ENCODE measurements at places on chromosomes 7 and 10.
A peak's percentile ranks its signal among the peaks of the same experiment; 100 is the strongest.

DNA sequence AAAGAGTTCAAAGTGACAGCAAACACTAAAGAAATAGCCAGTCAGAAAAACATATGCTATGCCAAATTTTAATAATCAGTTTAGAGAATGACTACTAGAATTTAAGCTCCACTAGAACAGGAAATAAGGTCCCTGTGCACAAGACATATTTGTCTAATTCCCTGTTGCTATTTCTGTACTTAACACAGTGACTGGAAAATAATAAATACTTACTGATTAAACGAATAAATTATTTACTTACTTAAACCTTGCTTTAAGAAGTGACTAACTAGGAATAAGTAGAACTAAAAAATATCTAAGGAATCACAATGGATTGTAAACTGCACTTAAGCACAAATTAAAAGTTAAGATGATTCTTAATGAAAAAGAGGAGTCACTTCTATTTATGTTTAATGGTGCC is 22.3 kb downstream of the NPS start:
- DNase-seq, result no peak

DNA sequence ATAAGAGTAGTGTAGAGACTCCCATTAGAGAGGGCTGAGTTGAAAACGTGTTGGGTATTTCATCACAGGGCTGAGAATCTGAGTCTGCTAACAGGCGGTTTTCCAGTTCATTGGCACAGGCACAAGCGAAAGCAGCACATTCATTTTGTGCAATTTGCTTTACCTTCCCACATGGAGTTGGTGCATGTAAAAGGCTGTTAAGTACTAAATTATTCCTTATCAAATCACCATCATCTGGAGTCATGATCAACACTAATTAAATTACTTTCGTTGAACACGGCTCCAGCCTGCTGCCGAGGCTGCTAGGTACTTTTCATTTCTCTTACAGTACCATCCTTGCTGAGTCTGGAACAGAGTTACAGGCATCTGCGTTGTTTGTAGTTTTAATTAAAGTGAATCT is 43.8 kb downstream of the ETV1 start:
- no peak for DNase-seq

DNA sequence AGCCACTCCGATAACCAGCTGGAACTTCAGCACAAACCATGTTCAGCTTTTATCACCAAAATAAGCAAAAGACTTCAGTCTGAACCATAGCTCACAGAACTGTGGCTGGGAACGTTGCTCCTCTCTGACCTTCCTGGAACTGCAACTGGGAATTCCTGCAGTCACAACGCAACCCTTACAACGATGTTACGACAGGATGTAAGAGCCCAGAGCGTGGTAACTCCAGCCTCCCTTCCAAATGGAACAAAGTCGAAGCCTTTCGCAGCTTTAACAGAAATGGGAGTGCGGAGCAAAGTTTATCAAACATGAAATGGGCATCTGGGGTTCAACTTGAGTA is 162.6 kb downstream of the ADAM12 start:
- no peak for DNase-seq

- DNase-seq, result no peak
Measured at GRCh38 chr7:138837627-138838026, 39.6 kb upstream of the ATP6V0A4 start.

- no peak for DNase-seq
Measured at GRCh38 chr10:6699336-6699735, 119.3 kb upstream of the PRKCQ start.

DNA sequence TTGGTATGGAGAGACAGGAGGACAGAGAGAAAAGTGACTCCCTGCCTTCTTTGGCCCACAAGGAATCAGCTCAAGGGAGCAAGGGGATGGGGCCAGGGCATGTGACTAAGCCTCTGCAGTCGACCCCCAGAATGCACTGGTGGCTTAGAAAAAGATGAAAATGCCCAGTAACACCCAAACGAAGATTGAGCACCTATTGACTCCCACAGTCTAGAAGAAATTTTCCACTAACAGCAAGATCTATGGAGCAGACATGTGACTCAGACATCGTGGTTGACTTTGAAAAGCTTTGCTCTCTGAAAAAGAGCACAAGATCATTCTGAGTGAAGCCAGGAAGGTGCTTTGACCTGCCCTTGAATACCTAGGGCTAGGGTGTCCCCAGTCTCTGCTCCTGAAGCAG is 586.0 kb downstream of the CALN1 start:
- no peak for DNase-seq

DNA sequence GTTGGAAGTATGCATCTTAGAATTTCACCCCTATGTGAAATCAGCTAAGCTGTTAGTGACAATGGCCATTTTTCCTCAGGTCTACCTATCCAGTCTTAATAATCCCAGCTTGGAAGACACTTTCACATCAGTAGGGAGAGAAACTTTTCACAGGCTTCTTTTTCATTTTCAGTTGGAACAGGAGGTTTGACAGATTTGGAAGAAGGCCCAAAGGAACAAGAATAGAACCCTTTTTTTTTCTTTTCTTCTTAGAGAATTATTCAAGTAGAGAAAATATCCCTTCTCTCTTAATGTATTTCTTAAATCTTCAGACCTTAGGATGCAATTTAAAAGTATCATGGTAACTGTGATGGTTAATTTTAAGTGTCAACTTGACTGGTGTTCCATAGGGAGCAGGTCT is 410.5 kb upstream of the C7orf33 start:
- no peak for DNase-seq

DNA sequence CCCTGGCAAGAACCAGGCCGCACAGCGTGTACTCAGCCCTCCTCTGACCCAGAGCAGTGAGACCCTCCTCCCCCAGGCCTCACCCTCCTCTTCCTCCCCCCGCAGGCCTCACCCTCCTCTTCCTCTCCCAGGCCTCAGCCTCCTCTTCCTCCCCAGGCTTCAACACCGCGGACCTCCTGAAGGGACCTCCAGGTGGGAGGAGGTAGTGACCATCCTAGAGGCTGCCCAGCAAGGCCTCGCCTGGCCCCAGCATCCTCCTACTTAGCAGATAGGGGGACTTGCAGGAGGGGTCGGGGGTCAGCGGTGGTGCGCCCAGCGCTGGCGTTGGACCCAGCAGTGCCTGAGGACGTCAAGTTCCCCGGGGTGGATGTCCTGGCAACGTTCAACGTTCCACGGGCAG is 270.8 kb downstream of the ELFN1 start:
- no peak for DNase-seq

DNA sequence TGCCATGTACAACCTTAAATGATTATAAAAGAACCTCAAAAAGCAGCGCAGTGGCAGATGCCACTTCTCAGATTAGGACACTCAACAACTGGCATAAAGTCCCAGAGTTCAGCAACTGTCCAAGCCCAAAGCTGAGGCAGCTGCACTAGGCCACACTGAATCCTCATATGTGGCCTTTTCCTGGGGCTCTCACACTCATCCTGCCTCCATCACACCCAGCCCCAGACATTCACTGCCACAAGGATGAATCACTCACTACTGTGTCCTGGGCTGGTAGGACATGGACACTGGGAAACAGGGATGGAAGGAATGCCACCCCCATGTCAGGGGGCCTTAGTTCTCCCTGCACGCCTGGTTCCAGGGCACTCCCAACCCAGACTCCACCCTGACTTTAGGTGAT is 547.7 kb downstream of the TNS3 start:
- no peak for DNase-seq

DNA sequence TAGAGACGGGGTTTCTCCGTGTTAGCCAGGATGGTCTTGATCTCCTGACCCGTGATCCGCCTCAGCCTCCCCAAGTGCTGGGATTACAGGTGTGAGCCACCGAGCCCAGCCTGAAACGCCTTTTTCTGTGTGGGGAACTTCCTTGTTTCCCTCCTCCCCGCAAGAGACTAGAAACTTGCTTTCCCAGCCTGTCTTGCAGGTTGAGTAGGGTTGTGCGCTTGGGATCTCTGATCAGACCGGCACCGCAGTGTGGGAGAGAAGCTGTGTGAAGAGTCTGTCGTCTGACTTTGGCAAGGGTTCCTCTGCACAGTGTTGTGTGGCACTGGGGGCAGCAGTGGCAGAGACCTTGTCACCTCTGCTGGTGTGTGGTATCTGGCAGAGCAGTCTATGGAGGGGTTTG is 28.9 kb downstream of the RBM17 start:
- no peak for DNase-seq

- DNase-seq, result no peak
Measured at GRCh38 chr7:96080027-96080426, 241.9 kb downstream of the SLC25A13 start.

GRCh38 chr7:102125127-102125596 is 161.5 kb upstream of the SH2B2 start:
- no peak for DNase-seq

- DNase-seq, result no peak
Measured at GRCh38 chr10:1297566-1298301, 241.5 kb downstream of the WDR37 start.

- no peak for DNase-seq
Measured at GRCh38 chr10:78658645-78659597, 409.8 kb upstream of the ZMIZ1 start.

DNA sequence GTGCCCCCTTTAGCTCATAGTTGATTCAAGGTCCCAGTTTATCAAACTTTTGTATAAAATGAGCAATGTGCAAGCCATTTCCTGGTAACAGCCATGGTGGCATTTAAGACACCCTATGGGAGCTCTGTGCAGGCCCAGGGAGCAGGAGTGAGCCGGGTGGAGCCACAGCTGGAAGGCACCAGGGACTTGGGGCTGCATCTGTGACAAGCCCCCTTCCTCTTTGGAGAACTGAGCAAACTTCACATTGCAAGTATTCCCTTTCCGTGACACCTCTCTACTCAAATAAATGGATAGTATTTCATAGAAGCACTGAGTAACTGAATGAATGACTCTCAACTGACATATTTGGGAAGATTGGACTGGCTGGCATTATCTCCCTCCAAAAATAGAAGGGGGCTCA is 558.7 kb upstream of the FOXK1 start:
- no peak for DNase-seq

DNA sequence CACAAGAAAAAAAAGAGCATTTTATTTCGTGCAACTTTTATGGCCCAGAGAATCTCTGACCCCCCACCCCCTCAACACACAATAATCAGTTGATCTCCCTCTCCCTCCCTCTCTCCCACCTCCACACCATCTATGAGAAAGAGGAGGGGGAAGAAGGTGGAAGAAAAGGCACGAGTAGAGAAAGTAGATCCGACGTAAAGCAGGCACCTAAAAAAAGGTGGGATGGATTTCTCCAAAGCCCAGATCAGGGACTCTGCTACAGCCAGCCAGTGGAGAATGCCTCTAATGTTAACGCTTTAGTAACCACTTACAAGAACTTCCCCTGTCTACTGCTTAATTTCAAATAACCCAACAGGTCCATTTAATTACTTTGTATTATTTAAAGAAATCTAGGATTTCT is 24.4 kb downstream of the KMT2C start:
- DNase-seq, result no peak

- DNase-seq, result no peak
Measured at GRCh38 chr10:89887406-89887805, 186.0 kb downstream of the KIF20B start.

DNA sequence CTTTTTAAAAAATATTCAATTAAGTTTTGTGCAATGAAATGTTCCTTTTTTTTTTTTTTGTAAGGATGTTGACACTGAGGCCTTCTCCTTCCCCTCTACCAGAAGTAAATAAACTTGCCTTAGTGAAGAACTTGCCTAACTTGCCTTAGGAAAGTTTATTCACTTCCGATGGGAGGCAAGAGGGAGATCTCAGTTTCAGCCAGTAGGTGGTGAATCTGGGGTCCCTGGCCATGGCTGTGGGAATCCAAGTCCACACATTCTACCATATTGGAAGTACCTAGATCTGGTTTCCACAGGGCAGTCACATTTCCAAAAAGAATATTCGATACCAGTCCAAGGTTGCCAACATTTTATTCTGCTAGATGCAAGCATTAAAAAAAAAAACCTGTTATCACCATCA is 270.9 kb downstream of the CCSER2 start:
- no peak for DNase-seq

DNA sequence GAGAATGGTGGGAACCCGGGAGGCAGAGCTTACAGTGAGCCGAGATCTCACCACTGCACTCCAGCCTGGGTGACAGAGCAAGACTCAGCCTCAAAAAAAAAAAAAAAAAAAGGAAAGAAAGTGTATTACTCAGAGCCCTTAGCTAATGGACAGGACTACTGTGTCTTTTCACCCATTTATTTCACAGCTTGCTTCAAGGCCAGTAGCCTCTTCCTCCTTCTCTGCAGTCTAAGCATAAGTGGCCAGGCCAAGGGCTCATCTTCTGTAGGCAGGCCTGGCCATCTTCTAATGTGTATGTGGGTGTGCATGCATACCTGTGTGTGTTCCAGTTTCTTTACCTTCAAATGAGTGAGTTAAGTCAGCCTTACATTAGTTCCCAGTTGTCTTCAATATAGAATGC is 94.8 kb upstream of the GDF10 start:
- DNase-seq, result no peak

- no peak for DNase-seq
Measured at GRCh38 chr10:5890452-5890915, 441 bp downstream of the FBH1 start.

DNA sequence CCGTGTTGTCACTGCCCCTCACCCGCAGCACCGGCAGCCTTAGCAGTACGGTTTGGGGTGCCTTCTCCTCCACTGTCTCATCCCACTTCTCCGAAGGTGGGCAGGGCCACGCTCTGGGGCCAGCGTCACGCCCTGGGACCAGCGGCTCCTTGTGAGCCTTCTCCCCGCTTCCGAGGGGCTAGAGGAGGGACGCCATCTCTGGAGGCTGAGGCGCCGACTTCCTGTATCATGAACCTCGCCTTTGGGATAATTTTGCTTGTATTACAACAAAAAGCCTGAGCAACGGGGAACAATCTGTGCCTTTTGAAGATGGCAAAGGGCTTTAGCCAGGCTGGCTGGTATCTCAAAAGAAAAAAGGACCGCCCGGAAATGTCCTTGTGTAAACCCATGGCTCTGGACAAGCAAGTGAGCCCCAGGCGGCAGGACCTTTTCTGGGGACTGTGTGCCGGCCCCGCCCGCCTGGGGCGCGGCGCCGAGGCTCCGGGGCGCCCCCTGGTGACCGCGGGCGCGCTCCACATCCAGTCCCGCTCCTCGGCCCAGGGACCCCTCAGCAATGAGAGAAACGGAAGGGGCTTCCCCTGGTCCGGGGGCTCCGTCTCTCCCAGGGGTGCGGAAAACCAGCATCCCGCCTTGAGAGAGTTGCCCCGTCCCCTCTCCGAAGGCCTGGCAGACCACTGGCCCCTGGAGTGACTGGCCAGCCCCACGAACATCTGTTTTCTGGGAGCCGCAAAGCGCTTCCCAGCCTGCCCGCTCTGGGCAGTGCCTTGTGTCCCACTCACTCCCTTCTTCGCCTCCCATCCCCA is 3.8 kb downstream of the DEPP1 start:
- peak; percentile 46 for DNase-seq

DNA sequence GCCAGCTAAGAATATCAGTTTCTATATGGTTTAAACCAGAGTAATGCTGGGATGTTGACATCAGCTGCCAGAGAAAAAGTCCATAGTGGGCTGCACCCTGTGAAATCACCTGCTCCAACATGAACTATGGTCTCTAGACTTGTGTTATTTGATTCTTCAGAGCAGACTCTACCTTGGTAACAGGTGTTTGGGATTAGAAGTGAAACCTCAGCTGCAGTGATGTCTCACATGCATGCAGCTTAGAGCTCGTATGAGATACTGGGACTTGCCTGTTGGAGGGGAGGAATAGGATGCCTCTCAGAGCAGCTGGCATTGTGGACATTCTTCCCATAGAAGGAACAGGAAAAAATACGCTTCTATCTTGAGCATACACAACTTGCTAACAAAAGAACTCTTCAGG is 287.1 kb upstream of the CSTF2T start:
- no peak for DNase-seq

- no peak for DNase-seq
Measured at GRCh38 chr10:48266528-48266927, 8.0 kb downstream of the FRMPD2 start.
